ENCODE measurements at places on chromosomes 13 and 19.

DNA sequence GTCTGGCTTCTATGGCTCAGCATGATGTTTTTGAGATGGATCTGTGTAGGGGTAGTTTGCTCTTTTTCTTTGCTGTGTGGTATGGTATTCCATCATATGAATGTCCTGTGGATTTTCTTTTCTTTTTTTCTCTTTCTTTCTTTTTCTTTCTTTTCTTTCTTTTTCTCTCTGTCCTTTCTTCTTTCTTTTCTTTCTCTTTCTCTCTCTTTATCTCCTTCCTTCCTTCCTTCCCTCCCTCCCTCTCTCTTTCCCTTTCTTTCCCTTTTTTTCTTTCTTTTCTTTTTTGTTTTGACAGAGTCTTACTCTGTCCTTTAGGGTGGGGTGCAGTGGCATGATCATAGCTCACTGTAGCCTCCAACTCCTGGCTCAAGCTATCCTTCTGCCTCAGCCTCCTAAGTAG is 9.0 kb upstream of the HNRNPUL1 start:
- no peak for DNase-seq

- peak; percentile 17 for DNase-seq
Measured at GRCh38 chr13:46041419-46041839, 11.1 kb downstream of the ZC3H13 start.

DNA sequence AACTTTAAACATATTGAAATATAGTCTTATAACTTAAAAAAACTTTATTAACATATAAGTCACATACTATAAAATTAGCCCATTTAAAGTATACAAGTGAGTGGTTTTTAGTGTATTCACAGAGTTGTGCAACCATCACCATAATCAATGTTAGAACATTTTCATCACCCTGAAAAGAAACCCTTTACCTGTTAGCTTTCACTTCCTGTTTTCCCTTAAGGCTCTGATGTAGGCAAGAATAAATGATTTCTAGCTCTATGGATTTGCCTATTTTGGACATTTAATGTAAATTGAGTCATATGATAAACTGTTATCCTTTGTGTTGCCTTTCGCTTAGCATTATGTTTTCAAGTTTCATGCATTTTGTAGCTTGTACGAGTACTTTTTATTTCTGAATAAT is 15.6 kb downstream of the ZNF568 start:
- no peak for DNase-seq

DNA sequence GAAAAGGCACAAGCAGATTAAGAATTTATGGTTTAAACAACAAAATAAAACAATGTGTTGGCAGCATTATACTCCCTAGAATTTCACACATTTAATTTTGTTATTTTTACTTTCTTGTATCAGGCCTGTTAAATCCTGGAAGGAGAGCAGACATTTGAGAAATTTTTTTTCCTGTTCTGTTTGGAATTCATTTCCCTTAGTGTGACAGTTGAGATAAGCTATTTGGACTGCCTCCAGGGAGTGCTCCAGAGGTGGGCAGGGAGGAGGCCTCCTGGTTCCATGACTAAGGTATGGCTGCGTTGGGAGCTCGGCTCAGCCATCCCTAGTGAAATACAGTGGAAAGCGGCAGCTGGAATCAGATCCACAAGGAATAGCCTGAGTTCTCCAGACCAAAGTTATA is 185.7 kb downstream of the KCNRG start:
- DNase-seq: no peak

GRCh38 chr19:47239152-47239551 is 8.2 kb upstream of the BBC3 start:
- peak; percentile 43 for DNase-seq

GRCh38 chr13:96243376-96243775 is 153.5 kb downstream of the HS6ST3 start:
- no peak for DNase-seq

GRCh38 chr13:42497798-42498197 is 76.2 kb upstream of the TNFSF11 start:
- DNase-seq: no peak

DNA sequence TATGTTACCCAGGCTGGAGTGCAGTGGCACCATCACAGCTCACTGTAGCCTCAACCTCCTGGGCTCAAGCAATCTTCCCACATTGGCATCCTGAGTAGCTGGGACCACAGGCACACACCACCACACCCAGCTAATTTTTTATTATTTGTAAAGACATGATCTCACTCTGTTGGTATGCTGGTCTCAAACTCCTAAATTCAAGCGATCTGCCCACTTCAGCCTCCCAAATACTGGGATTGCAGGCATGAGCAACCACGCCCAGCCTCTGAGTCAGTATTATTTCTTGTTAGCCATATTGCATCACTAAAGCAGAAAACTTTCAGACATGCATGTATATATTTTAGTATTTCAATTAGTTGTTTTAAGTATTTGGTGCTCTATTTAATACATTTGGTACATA is 376.4 kb downstream of the GPC6 start:
- DNase-seq: peak; percentile 81

DNA sequence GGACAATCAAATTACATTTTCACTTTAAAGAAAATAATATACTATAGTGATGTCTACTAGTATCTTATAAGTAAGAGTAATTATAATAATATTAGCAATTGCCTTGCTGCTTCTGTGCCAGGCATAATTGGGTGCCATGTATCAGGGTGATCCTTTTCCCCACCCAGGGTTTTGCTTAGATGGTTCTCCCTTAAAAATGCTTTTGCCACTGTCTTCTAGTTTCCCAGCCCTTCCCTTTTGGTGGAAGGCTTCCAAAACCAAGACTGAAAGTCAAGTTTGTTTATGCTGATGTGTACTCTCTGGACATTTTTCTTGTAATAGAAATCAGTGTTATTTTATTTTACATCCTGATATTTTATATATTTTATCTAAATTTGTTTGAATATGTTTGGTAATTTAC is 77.8 kb downstream of the ITGBL1 start:
- peak; percentile 51 for DNase-seq
